ENCODE measurements at places on chromosomes 2 and 18.
A peak's percentile ranks its signal among the peaks of the same experiment; 100 is the strongest.

GRCh38 chr2:8380026-8380425 is 301.8 kb upstream of the ID2 start:
- no peak for DNase-seq

DNA sequence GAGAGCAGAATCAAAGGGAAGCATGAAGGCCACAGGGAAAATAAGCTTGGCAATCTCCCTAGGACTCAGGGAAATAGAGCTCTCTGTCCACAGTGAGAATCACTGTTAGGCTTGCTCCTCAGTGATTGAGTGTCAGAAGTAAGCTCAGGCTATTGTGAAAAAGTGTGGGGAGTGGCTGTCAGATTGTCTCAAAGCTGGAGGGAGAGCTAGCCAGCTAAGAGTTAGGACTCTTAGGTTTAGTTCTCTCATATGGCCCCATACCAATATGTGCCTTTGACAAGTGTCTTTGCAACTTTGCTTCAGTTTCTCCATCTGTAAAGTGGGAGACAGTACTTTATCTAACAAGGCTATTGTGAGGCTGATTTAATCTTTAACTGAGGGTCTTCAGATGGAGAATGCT is 17.2 kb downstream of the EIF4E2 start:
- DNase-seq = no peak

DNA sequence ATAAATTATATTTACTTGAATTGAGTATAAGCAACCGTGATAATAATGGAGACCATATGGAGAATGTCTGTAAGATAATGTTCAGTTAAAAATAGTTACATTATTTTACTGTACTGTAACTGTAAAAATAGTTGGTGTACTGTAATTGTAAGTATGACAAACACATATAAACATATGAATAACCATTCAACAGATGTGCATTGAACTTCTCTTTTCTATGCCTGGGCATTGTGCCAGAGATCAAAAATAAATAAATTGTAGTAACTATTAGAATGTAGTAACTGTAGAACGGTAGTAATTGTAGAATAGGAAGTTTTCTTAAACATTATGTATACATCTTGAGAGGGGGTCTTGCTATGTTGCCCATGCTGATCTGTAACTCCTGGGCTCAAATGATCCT is 287.4 kb upstream of the EPAS1 start:
- DNase-seq = peak; percentile 25

DNA sequence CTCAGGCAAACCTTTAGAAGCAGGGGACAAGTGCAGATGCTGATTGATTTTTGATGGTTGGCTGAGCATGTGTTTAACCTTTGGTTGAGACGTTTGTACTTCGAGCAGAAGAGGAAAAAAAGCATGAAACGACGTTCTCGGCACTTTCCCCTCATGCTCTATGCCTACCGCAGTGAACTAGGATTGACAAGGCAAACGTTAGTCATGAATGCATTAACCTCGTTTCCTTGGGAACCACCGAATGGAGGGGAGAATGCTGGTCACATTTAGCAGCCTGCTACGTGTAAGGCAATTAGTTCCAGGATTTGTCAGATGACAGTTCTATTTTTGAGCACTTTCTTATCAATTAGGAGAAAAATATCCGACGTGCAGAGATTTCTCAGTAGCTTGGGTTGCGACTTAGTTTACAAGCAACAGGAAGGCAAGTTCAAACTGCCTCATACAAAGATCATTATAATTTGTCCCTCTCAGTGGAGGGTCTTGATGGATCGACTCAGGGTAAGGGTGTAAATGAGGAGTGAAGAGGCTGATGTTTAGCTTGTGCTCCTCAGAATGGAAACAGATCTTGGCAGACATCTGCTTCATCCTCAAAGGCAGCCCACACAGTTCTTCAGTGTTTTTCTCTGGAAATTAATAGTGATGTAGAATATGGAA is 47.4 kb upstream of the GPR45 start:
- DNase-seq = no peak

DNA sequence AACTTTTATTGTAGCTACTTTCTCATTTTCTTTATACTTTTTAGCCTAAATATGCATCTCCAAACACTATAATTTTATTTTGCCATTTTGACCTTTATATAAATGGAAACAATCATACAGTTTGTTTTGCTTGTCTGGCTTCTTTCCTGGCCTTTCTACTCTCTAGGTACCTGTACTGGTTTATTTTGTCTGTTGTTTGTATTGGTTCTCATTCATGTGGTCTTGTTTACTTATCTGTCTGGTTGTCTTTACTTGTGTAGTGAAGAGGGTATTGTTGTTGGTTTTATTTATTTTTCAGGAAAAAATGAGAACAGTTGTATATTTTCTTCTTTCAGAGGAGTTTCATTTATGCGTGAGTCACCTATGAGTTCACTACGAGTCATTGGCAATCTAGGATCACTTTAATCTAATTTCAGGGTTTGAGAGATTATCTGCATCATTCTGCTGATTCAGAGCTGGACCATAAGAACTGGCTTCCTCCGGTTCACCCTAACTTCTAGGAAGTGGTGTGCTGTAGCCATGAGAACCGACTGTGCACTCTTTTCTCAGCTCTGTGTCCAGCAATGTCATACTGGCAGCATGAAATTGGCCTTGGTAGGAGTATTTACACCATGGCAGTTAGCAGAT is 33.1 kb upstream of the HDAC4 start:
- peak; percentile 74 for DNase-seq

DNA sequence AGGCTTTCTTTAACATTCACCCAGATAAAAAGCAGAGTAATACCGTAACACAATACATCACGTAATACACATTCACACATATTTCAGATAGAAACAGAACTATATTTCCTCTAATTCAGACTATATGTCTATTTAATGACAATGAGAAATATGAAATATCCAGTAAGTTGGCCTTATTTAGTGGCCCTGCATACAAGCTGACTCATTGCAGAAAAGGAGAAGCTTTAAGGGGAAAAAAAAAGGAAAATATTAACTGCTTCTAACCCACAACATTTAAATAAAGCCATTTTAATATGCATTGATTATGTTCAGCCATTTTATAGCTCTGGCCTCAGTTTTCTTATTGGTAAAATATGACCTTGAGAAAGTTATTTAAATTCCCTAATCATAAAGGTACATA is 94.8 kb downstream of the PPP1R1C start:
- DNase-seq = no peak

DNA sequence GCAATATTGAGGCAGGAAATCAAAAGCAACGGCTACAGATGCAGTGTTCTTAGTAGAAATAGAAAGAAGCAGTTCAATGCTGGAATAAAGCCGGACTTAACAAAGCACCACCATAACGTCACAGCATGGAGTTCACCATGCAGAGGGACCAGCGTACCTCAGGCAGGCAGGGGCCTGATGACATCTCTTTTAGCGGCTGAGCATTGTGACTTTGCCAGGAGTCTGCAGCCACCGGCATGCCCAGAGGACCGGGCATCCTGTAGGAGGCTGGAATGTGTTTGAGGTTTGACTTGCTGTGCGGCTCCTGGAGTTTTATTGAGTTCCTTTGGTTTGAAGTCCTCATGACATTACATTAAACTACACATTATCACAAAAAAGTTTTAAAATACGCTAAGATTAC is 139.8 kb downstream of the UXS1 start:
- no peak for DNase-seq

- no peak for DNase-seq
These were observed 170.3 kb upstream of the VRK2 start for GRCh38 chr2:57876313-57876712.

GRCh38 chr2:18837240-18837639 is 247.9 kb upstream of the NT5C1B start:
- no peak for DNase-seq

GRCh38 chr2:215612786-215613185 is 176.9 kb upstream of the FN1 start:
- peak; percentile 80 for DNase-seq

DNA sequence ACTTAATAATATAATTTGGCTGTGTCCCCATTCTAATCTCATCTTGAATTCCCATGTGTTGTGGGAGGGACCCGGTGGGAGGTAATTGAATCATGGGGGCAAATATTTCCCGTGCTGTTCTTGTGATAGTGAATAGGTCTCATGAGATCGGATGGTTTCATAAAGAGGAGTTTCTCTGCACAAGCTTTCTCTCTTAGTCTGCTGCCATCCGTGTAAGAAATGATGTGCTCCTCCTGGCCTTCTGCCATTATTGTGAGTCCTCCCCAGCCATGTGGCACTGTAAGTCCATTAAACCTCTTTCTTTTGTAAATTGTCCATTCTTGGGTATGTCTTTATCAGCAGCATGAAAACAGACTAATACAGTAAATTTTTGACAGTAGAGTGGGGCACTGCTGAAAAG is 102.5 kb upstream of the LTBP1 start:
- no peak for DNase-seq

DNA sequence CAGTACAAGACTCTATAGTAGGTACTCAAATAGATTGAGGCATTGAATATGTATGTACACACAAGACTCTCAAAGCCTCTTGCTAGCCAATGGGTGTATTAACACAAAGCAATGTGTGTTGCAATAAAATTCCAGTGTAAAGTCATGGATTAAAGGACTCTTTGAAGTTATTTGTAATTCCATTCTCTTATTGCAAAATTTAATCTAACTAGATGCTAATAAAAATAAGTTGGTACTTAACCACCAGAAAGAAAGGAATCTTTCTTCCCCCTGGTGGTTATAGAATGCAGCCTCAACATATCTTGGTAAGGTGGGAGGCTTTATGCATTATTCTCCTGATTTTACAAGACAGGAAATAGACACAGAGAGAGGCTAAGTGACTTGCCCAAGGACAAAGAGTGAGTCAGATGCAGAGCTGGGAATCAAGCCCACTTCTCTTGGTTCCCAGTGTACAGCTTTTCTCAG is 18.0 kb downstream of the LRP1B start:
- peak; percentile 86 for DNase-seq

DNA sequence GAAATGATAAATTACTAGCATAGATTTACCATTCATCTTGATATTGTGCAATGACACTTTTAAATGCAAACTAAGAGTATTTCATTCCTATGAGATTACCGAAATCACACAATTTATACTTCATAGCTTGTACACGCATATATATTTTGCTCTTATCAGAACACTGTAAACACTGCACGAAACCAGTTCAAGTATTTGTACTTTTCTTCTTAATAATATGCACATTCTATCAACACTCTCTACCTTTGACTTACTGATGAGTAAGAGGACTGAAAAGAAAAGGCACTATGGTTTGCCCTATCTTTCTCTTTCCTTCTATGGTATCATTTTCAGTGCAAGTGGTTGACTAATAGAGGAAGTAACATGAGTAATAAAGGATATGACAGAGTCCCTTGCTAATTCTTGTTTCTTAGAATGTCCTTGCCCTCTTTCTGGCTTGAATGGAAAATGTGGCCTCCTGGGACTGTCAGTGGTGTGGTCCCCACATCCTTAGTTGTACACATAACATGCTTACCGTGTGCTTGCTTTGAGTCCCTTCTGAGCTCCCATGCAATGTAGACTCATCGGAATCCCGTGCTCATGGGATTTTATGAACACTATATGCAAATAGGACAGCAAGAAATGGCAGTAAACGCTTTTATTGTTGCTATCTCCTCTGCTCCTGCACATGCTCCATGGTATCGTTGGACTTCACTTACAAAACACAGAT is 363.5 kb upstream of the TNP1 start:
- peak; percentile 99 for DNase-seq

DNA sequence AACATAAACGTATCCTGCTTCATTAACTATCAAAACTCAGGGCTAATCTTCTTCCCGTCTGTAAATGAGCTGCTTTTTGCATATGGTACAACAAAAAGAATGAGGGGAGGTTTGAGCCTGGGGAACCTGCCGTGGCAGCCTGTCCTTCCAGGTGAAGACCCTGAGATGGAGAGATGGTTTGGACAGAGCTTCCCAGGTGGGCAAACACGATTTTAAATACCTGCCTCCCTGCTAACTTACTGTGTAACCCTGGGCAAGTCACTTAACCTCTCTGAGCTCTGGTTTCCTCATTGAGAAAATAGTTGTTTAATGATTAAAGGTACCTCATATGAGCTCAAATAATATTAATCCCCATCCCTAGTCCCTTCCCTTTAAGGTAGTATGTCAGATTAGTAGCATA is 9.0 kb downstream of the EMX1 start:
- DNase-seq = no peak

DNA sequence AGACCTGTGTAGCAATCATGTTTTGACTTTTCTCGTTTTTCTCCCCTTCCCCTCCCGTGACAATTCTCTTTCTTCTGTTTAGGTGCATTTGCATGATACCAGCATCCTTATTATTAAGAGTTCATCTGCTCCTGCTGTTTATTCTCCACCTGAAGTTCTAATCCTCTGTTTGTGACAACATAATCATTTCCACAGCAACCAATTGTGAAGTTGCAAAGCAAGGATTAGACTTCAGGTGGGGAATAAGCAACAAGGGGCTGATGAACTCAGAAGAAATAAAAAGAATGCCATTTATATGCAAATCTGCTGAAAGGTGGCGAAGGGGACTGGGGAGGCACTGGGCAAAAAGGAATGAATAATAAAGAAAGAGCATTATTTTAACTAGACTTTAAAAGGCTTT is 124.8 kb upstream of the LINC00305 start:
- DNase-seq = no peak

DNA sequence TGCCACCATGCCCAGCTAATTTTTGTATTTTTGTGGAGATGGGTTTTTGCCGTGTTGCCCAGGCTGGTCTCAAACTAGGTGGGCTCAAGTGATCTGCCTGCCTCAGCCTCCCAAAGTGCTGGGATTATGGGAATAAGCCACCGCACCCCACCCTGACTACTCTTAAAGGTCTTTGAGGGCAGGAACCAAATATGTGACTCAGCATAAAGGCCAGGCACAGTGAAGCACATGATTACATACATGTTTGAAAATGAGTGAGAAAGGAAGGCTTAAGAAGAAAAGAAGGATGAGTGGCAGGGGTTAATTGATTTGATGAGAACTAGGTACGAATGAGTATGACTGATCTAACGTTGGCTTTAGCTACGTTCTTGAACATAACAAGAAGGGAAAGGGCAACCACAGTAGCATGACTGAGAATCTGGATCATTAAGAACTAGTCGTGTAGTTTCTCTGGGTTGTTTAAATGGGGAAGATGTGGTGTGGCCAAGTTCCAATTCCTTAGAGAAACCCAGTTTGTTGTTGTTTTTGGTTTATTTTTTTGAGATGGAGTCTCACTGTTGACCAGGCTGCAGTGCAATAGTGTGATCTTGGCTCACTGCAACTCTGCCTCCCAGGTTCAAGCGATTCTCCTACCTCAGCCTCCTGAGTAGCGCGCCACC is 6.8 kb downstream of the RESP18 start:
- DNase-seq = no peak

DNA sequence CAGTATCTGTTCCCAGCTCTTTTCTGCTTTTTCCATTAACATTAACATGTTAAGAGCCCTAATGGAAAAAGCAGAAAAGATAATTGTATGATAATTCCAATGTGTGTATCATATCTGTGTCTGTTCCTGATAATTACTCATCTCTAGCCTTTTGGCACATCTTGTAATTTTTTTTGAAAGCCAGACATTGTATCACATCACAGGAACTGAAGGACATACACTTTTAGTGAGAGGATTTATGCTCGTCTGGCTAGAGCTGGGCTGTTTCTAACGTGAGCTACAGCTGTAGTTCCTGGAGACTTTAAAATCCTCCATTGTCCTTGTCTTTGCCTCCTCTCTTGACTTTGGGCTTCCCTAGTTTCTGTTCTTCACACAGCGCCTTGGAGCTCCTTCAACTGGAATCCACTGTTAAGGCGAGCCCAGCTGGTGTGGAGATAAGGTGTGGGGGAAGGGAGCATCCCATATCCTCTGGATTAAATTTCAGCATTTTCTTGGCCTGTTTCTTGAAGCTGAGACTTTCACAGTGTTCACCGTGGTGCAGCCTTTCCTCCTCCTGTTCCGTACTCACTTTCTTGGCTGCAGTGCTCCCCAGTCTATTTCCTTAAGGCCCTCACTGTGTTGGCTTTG is 211.5 kb downstream of the GALR1 start:
- no peak for DNase-seq

GRCh38 chr2:226488034-226488433 is 311.6 kb downstream of the IRS1 start:
- no peak for DNase-seq
